ENCODE measurements at places on chromosomes 1 and 21. TPM values are rescaled to one million over a fixed set of nuclear protein-coding genes. Genes with fewer than 3 reads are reported as not detected.

The CYP4X1 gene
- not detected for total RNA-seq

DNA sequence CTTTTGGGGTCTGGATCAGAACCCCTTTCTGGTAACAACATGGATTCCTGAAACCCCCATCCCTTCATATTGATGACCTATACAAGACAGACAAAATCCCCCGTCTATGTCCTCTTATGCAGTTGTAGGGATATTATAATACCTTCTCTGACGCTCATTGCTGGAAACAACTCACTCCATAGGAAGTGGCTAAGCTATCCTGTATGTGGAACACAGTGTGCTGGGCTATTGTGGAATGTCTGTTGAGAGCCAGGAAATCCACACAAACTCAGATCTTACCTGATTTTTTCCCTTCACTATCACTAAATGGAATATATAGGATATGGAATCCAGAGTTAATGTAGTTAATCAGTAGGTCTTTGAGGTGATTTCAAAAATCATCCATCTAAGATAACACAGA is 17.7 kb upstream of the PIK3R3 start:
- no peak for DNase-seq
- H3K27ac ChIP-seq: no peak overlapping the region

GRCh38 chr1:1891349-1892078 is 627 bp upstream of the GNB1 start:
- H3K4me3 ChIP-seq: peak overlapping the region; percentile 92
- H3K4me1 ChIP-seq: peaks cover 53% of the 10 kb centered on the region
- H3K27me3 ChIP-seq: peaks cover 3% of the 10 kb centered on the region
- DNase-seq: peak; percentile 86
- H3K27ac ChIP-seq: peak overlapping the region; percentile 82
- H3K36me3 ChIP-seq: peaks cover 12% of the 10 kb centered on the region

The HIPK1 gene
- total RNA-seq: 90.4 TPM

DNA sequence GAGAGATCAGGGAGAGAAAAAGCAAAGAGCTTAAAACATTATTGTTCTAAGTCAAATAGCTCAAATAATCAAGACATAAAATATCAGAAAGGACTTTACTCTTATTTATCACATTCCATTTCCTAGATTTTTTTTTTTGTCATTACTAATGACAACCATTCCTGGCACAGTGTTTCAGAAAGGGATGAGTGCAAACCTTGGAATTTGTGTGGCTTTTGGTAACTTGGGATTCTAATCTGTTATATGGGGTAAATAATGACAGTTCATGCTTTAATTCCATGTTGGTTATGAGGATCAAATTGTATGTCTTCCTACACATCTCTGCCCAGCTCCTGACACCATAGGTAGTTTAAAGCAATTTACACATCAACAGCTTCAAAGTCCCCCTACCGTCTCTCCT is 358.4 kb upstream of the ADGRL4 start:
- H3K27me3 ChIP-seq: no peaks in the 10 kb centered on the region
- no peaks in the 10 kb centered on the region for H3K36me3 ChIP-seq
- H3K4me3 ChIP-seq: no peak overlapping the region
- no peak overlapping the region for H3K27ac ChIP-seq

DNA sequence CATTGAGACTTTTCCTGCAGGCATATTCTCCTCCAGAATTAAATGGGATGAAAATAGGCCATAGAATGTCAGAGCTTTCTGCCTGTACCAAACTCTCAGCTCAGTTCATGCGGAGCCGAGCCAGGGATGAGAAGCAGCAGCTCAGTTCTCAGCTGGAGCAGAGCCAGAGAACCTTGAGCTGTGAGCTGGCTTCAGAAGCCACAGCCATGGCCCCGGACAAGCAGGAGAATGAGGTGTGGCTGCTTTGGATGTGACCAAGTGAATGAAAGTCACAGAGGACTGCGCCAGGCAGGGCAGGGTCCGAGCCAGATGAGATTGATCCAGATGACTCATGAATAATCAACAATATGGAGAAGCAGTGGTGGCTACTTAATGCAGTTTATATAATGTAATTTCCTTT is 633.8 kb downstream of the NCAM2 start:
- H3K27ac ChIP-seq: no peak overlapping the region
- no peaks in the 10 kb centered on the region for H3K27me3 ChIP-seq
- no peaks in the 10 kb centered on the region for H3K4me1 ChIP-seq
- no peaks in the 10 kb centered on the region for H3K36me3 ChIP-seq
- no peak for DNase-seq

GRCh38 chr1:221327954-221328353 is 413.9 kb downstream of the DUSP10 start:
- no peak overlapping the region for H3K4me3 ChIP-seq
- no peaks in the 10 kb centered on the region for H3K4me1 ChIP-seq
- H3K36me3 ChIP-seq: no peaks in the 10 kb centered on the region
- H3K27me3 ChIP-seq: no peaks in the 10 kb centered on the region
- H3K27ac ChIP-seq: no peak overlapping the region
- no peak for DNase-seq

DNA sequence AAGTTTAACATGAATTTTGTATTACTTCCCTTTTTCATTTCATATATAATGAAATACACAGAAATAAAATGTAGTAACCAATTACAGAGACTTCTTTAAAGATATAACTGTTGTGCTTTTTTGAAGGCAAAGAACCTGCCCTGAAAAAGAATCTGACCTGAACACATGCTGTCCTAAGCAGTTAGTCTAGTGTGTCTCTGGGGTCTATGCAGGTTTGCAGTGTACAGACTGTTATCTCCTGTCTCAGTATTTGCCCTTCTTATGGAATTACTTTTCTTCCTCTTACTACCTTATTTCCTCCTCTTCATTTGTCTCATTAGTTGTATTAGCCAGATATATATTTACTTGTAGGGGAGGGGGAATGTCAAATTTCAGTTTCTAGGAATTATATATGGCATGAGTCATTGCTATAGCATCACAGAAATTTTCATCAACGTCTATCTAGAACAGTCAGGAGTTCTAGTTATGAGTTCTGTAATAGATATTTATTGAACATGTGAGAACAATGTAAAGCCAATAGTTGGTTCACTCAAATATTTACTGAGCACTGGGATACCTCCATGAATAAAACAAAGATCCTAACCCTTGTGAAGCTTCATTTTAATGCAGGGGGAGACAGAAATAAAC is 28.4 kb upstream of the PLEKHO1 start:
- H3K4me1 ChIP-seq: no peaks in the 10 kb centered on the region
- no peaks in the 10 kb centered on the region for H3K27me3 ChIP-seq
- DNase-seq: no peak
- H3K36me3 ChIP-seq: peaks cover 7% of the 10 kb centered on the region

- no peak overlapping the region for H3K27ac ChIP-seq
- no peaks in the 10 kb centered on the region for H3K36me3 ChIP-seq
- no peak overlapping the region for H3K4me3 ChIP-seq
Observed at GRCh38 chr1:192732787-192733186, 76.1 kb upstream of the RGS2 start.

GRCh38 chr1:143735764-143736461 is 235.9 kb downstream of the FAM72C start:
- no peaks in the 10 kb centered on the region for H3K36me3 ChIP-seq
- no peaks in the 10 kb centered on the region for H3K4me1 ChIP-seq
- peaks cover 21% of the 10 kb centered on the region for H3K27me3 ChIP-seq
- no peak overlapping the region for H3K4me3 ChIP-seq

GRCh38 chr21:22703521-22703920 is 1705.3 kb downstream of the NCAM2 start:
- H3K36me3 ChIP-seq: no peaks in the 10 kb centered on the region
- no peaks in the 10 kb centered on the region for H3K4me1 ChIP-seq
- no peak overlapping the region for H3K27ac ChIP-seq
- no peak for DNase-seq

The MCOLN2 gene
- 60.6 TPM for total RNA-seq

The APCS gene
- total RNA-seq: not detected

The FLG2 gene
- not detected for total RNA-seq

- peak overlapping the region; percentile 22 for H3K27ac ChIP-seq
- H3K36me3 ChIP-seq: peaks cover 36% of the 10 kb centered on the region
- no peaks in the 10 kb centered on the region for H3K27me3 ChIP-seq
- DNase-seq: peak; percentile 77
- no peaks in the 10 kb centered on the region for H3K4me1 ChIP-seq
- H3K4me3 ChIP-seq: no peak overlapping the region
Observed at GRCh38 chr1:19240673-19241538, 10.4 kb downstream of the EMC1 start.

DNA sequence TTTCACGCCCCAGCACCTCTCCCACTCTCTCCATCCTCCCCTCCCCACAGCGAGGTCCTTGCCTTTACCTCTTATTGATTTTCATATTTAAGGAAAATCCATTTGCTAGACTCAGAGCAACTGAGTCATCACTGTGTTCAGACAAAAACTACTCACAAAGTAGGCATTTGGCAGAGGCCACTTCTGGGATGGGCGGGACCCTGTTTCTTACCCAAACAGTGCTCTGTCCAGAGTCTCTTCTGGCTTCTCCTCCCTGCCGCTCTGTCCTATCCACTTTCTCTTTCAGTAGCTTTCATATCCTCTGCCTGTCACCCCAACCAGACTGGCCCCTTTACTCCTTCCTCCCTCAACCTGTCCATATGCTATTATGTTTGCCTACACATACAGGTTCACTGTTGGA is 2.4 kb upstream of the NAV1 start:
- H3K27ac ChIP-seq: no peak overlapping the region
- peaks cover 55% of the 10 kb centered on the region for H3K27me3 ChIP-seq
- peaks cover 21% of the 10 kb centered on the region for H3K4me1 ChIP-seq
- H3K36me3 ChIP-seq: peaks cover 3% of the 10 kb centered on the region

- H3K27ac ChIP-seq: no peak overlapping the region
- H3K4me3 ChIP-seq: no peak overlapping the region
Observed at GRCh38 chr1:179813626-179814545, 63.7 kb downstream of the TOR1AIP2 start.

The LENEP gene
- total RNA-seq: 0.91 TPM

GRCh38 chr1:165634154-165634921 is 3.3 kb downstream of the MGST3 start:
- no peak overlapping the region for H3K27ac ChIP-seq
- H3K4me1 ChIP-seq: peaks cover 30% of the 10 kb centered on the region
- H3K27me3 ChIP-seq: no peaks in the 10 kb centered on the region
- H3K4me3 ChIP-seq: no peak overlapping the region

The C1QA gene
- total RNA-seq: not detected

DNA sequence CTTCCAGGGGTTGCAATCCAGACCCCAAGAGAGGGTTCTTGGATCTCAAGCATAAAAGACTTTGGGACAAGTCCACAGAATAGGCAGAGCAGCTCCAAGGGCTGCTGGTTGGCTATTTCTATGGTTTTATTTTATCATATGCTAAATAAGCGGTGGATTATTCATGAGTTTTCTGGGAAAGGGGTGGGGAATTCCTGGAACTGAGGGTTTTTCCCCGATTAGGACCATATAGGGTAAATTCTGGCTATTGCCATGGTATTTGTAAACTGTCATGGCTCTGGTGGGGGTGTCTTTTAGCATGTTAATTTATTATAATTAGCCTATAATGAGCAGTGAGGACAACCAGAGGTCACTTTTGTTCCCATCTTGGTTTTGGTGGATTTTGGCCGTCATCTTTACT is 270.9 kb upstream of the PLXNA2 start:
- no peak for DNase-seq
- no peak overlapping the region for H3K4me3 ChIP-seq
- H3K27ac ChIP-seq: no peak overlapping the region
- H3K4me1 ChIP-seq: no peaks in the 10 kb centered on the region

DNA sequence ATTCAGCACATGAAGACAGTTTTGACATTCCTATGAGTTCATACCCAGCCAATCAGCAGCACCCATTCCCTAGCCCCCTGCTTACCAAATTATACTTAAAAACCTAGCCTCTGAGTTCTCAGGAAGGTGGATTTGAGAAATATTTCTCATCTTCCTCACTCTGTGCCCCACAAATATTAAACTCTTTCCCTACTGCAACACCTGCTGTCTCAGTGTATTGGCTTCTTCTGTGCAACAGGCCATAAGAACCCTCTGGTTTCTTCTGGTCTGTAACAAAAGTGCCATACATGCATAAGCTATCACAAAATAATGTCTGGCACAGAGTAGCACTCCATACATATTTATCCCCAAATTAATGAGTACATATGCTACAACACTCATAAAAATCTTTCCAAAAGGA is 387.4 kb upstream of the CAMK1G start:
- H3K36me3 ChIP-seq: no peaks in the 10 kb centered on the region
- no peak overlapping the region for H3K4me3 ChIP-seq
- H3K27ac ChIP-seq: no peak overlapping the region
- H3K4me1 ChIP-seq: no peaks in the 10 kb centered on the region

- DNase-seq: no peak
- no peak overlapping the region for H3K4me3 ChIP-seq
- no peaks in the 10 kb centered on the region for H3K36me3 ChIP-seq
- no peak overlapping the region for H3K27ac ChIP-seq
- H3K27me3 ChIP-seq: no peaks in the 10 kb centered on the region
Observed at GRCh38 chr1:110596312-110596711, 9.8 kb downstream of the KCNA2 start.

The PDPN gene
- not detected for total RNA-seq

The S100A3 gene
- total RNA-seq: not detected

GRCh38 chr1:107244709-107245500 is 104.1 kb downstream of the NTNG1 start:
- no peak overlapping the region for H3K4me3 ChIP-seq
- no peak for DNase-seq
- no peaks in the 10 kb centered on the region for H3K36me3 ChIP-seq
- no peak overlapping the region for H3K27ac ChIP-seq
- H3K27me3 ChIP-seq: no peaks in the 10 kb centered on the region
- peaks cover 1% of the 10 kb centered on the region for H3K4me1 ChIP-seq

DNA sequence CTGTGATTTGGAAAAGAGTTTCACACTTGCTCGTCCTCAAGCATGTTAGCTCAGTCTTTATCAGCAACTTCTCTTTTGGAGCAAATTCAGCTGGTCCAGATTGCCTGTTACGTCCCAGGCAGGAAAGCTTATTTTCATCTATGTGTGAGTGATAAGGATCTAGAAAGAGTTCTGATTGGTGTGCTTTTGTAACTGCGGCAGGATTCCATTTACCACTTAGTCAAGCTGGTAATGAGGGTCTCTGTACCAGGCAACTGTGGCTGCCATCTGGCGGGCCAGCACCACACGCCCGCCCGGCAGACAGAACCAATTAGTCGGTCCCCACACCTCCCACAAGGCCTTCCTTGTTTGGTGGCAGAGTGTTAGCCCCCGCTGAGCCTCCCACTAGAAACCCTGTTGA is 21.0 kb downstream of the C1orf87 start:
- no peak for DNase-seq
- no peaks in the 10 kb centered on the region for H3K27me3 ChIP-seq
- H3K4me1 ChIP-seq: no peaks in the 10 kb centered on the region
- no peak overlapping the region for H3K27ac ChIP-seq
- no peak overlapping the region for H3K4me3 ChIP-seq

The UBL4B gene
- total RNA-seq: not detected

DNA sequence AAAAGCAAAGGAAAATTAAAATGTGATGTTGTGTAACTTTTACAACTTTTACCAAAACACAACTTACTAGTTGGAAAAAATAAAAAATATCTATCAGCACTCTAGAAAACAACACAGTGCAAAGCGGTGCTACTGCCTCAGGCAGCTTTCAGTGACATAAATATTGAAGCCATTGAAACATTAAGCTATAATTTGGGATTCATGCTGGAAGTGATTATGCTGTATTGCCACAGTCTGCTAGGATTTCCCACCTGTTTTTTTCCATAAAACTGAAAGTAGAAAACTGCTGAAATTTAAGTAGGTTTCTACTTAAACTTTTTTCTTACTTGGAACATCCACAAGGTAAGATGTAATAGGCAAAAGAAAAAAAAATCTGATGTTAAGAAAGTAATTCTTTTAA is 674.4 kb downstream of the KCNT2 start:
- no peak for DNase-seq
- H3K4me3 ChIP-seq: no peak overlapping the region
- H3K27me3 ChIP-seq: no peaks in the 10 kb centered on the region
- H3K27ac ChIP-seq: no peak overlapping the region

Measured in activated CD8-positive, alpha-beta memory T cell treated with anti-CD3 and anti-CD28 coated beads, Interleukin-2, amount 10 ng/mL, durations not matched to agents 7 days and 5 days (primary cell).